ENCODE measurements at places on chromosomes 7 and 10. TPM values are rescaled to one million over a fixed set of nuclear protein-coding genes. Genes with fewer than 3 reads are reported as not detected.

DNA sequence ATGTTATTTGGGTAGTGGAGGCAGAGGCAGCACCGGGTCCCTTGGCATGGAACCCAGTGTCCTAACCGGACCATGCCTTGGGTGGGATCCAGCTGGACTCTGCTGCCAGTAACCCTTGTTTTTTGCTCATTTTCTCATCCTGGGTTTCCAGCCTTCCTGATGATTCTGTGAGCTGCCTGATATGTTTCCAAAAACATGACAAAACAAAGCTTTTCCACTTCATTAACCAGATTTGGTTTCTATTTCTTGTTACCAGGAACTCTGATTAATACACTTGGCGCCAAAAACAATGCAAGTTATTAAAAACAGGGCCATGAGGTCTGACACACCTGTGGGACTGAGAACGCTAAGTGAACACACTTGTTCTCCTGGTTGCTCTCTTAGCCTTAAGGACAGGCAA lies 32.8 kb upstream of the DLG5 start:
- no peak for DNase-seq

The MSMB gene
- total RNA-seq, result not detected

DNA sequence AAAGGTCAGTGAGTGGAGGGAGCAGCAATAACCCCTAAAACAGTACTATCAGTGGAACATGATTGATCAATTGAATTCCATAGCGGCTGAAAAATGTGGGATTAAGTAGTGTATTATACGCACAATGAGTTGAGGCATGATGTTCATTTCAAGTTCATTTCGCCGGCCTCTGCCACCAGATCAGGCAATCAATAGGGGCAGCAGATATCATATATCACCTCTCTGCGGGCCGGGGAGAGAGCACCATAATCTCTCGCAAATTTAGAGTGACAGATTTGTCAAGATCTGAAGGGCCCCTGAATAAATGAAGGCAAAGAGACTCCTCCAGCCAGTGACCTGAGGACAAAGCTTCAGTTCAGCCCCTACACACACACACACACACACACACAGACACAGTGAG lies 58.5 kb downstream of the PAX2 start:
- DNase-seq, result peak; percentile 50

The TMEM236 gene
- total RNA-seq, result 0.50 TPM

DNA sequence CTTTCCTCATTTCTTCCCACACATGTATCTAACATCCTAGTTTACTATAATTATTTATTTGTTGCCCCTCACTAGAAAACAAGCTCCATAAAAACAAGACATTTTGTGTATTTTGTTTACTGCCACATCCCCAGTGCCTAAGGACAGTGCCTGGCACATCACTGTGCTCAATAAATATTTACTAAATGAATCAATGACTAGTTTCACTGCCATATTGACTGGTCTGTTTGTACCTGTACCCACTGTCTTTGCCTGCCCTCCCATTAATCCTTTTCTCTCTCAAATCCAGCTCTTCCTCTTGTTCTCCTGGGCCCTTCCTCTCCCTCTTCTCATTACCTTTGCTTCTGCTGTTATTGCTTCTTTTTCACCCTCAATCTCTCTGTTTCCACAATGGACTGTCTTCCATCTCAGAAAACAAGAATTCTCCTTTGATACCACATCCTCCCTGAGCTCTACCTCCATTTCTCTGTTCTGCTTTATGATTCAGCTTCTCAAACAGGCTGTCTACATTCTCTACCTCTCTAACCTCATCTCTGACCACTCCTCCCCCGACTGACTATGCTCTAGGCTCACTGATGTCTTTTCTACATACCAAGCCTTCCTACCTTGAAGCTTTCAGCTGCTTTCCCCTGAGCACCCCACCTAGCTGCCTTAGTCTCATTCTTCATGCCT lies 8.3 kb upstream of the FAM133B start:
- no peak for DNase-seq

The STOX1 gene
- total RNA-seq, result 11.7 TPM

GRCh38 chr10:11097686-11098085 lies 80.0 kb downstream of the CELF2 start:
- DNase-seq, result no peak

DNA sequence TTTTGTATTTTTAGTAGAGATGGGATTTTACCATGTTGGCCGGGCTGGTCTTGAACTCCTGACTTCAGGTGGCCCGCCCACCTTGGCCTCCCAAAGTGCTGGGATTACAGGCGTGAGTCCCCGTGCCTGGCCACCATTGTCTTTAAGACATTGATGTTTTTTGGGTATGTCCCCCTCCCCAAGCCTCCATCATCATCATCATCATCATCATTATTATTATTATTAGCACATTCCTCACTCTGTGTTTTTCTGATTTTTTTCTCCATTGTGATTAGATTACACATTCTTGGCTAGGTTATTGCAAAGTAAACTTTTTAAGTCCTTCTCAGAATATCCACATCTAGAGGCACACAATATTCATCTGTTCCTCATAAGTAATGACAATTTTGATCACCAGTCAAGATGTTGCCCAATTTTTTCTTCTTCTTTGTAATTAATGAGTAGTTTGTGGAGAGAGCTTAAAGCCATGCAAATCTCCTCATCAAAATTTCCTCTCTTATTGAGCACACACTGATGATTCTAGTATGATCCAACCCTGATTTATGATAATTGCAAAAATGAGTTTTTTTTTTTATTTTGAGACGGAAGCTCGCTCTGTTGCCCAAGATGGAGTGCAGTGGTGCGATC lies 47.5 kb downstream of the EPC1 start:
- no peak for DNase-seq

DNA sequence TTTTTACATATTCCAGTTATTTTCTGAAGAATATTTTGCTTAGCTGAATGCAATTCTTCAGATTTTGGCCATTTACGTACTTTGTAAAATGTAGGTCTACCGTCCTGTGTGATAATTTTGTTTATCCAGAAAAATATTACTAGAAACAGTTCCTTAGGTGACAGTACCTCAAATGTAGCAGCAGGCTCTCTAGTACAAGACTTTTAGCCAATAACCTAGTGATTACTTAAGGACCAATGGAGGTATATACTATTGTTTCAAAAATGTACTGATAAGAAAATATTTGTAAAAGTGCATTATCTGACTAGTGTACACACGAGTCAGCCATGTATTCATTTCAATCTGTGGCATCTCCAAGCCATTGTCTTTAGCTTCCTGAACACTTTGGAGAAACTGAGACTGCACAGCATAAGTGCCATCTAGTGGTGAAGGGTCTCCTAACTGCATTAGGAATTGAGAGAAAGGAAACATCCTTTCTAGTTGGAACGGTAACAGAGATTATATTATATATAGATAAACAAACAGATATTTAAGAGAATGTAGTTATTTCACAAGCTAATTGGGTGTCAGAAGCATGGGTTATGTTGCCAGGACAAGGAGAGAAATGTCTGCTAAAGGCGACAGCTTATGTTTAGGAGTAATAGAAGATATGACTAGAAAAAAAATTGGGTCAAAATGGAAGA lies 23.7 kb downstream of the RTKN2 start:
- peak; percentile 68 for DNase-seq

The GCK gene
- 4.8 TPM for total RNA-seq

DNA sequence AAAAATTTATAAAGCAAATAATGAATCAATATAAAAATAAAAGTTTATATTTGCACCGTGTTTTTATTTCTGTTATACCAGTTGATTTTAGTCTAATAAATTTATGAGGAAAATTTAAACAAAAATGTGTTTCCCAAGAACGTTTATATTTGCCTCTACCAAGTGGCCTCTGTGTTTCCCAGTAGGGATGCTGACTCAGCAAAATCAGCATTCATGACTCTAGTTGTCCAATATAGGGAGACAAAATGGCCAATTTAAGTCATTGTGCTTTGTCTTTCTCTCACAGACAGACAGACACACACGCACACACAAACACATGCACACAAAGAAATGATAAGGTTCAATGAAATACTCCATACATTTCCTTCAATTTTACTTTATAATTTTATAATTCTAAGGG lies 942.5 kb upstream of the ZWINT start:
- no peak for DNase-seq

- DNase-seq, result no peak
Observed at GRCh38 chr10:81696609-81697388, 178.2 kb upstream of the NRG3 start.

- DNase-seq, result no peak
Observed at GRCh38 chr7:75033826-75034225, 39.8 kb downstream of the RCC1L start.

GRCh38 chr7:73817121-73817520 lies 13.7 kb upstream of the CLDN4 start:
- no peak for DNase-seq

The MCM10 gene
- 4.4 TPM for total RNA-seq

The CCDC3 gene
- 21.2 TPM for total RNA-seq

DNA sequence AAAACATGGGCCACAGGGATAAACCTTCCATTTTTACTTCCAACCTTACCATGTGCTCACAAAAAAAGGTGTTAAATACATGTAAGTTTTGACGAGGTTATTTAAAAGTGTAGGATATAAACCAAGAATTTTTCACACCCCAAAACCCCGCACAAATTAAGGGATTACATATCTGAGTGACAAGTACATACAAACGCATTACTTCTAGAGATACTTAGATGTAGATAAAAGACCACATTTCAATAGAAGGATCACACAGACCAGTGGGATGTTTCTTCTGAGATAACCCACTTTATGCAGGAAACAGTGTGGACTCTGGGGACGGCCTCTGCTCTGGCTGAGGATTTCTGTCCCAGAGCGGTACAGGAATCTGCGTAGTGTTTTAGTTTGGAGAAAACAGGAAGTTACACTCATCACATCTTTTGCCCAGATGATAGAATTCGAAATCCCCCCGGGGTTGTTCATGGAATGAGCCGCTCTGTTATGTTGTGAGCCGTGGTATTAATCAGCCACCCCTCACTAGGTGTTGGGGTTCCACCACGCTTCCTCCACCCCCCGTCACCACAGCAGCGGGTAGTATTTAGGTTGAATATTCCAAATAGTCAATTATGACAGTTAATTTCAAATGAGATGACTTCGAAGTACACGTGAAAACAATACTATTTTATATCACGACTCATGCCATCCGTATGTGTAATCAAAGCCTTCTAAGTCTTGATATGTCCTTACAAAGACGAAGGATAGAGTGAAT lies 1.3 kb upstream of the CUL1 start:
- DNase-seq, result peak; percentile 39

GRCh38 chr7:98399890-98400541 lies 874 bp downstream of the BAIAP2L1 start:
- no peak for DNase-seq

DNA sequence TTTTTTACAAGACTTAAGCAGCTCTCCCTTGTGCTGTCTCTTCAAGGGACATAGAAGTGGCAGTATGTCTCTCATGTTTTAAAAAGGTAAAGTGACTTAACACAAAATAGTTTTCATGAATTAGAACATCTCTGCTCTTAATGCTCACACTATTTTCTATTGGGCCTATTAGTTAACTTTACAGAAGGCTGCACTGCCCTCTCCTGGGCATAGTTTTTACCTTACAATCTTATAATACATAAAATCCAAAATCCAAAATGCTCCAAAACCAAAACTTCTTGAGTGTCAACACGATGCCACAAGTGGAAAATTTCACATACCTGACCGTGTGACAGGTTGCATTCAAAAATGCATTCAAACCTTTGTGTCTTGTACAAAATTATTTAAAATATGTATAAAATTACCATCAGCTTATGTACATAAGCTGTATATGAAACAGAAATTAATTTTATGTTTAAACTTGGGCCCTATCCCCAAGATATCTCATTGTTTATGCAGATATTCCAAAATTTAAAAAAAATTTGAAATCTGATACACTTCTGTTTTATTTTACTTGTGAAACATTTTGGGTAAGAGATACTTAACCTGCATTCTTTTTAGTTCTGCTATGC lies 25.8 kb downstream of the TES start:
- DNase-seq, result no peak

GRCh38 chr10:48996-49395 lies at the start of gene TUBB8:
TUBB8 (minus strand) TSS chr10:49296; CDS start chr10:49238, 58 bp downstream.
- no peak for DNase-seq

DNA sequence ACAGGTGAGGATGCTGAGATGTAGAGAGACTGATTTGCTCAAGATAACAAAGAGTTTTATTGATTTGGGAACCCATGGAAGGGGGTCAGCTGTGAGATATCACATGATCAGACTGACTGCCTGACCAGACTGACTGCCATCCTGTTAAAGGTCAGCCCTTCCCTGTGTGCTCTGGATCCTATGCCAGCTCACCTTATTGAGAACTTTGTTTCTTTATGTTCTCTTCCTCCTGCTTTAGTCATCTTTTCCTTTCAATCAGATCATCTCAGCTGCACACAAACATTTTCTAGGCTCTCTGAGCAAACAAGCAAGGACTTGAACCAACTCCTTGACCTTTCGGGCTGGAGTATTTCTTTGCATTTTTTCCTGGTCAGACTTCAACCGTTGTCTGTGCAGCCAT lies 50.0 kb upstream of the MTPN start:
- DNase-seq, result no peak

Measured in spinal cord (tissue), 10 donors.